ENCODE measurements at places on chromosomes 13 and 19.

DNA sequence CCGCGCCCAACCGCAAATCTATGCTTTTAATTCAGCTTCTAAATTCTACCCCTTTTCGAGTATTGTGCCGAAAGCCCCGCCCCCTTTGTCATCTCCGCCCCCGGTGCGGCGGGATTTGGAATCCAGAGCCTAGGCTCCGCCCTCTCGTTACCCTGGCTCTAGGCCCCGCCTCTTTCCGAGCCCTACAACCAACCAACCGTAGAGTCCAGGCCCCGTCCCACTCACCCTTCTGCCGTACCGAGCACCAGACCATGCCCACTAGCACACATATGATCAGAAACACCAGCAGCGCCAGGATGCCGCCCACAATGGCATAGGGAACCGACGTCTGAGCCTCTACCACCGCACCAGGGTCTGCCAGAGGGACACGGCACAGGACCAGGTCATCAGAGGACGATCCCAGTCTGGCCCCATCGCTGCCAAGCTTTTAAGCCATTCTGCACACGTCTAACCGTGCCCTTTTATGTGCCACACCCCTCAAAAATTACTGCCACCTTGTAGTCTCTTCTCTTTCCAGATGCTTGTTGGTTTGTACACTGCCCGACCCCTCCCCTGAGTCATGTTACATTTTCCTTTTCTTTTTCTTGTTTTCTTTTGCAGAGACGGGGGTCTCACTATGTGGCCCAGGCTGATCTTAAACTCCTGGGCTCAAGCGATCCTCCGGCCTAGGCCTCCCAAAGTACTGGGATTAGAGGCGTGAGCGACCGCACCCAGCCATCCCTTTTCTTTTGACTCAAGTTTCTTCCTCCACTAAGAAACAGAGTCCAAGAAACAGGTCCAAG is 4.7 kb upstream of the ZNF428 start:
- no peaks in the 10 kb centered on the region for H3K27me3 ChIP-seq
- H3K27ac ChIP-seq = no peak overlapping the region
- DNase-seq = peak; percentile 4

DNA sequence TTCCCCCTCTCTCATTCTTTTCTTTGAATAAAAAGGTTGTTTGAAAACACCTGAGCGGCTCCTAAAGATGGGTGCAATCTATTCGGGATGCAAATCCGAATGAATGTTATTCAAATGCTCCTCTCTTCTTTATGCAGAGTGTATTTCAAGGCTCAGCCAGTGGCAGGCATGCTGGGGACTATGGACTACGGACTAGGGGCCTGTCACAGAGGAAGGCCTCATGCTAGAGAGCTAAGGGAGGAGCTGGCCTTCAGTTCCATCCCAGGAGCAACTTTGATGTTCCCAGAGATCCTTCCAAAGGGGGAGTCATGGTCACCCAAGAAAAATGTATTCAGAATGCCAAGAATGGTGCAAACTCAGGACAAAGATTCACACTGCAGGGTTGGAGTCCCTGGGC is 9.3 kb downstream of the ALOX5AP start:
- H3K4me3 ChIP-seq = no peak overlapping the region
- peaks cover 39% of the 10 kb centered on the region for H3K4me1 ChIP-seq
- no peak overlapping the region for H3K27ac ChIP-seq
- no peak for DNase-seq
- no peaks in the 10 kb centered on the region for H3K36me3 ChIP-seq
- no peaks in the 10 kb centered on the region for H3K27me3 ChIP-seq

DNA sequence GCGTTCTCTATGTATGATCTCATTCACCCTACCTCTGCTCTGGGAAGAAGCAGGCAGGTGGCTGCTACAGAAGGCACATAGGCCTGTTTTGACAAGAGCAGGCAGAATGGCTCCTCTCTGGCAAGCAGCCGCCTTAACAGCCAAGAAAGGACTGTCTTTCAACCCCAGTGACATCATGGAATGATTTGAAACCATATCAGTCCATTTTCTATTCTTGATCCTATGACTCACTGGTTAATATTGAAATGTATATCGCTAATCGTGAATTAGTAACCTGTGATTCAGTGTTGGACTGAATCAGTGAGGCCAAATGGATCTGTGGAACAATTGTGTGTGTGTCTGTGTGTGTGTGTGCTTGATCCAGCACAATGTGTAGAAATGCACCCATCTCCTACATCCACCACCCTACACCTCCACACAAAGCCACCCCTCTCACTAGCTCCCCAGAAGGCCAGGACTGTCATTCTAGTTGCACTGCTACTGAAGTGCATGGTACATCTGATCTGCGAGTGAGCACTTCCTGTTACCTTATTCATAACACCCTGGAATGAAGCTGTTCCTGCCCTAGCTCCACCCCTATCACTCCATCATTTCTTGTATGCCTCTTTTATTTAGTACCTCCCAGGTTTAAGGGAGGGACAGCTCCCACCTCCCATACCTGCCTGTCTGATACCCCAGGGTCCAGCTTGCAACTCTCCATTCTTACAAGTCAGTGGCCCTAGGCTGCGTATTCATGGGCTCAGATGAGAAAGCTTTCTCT is 460.0 kb downstream of the FOXO1 start:
- no peak overlapping the region for H3K4me3 ChIP-seq
- H3K36me3 ChIP-seq = no peaks in the 10 kb centered on the region
- H3K27ac ChIP-seq = no peak overlapping the region
- H3K4me1 ChIP-seq = peaks cover 14% of the 10 kb centered on the region
- H3K27me3 ChIP-seq = peaks cover 2% of the 10 kb centered on the region

DNA sequence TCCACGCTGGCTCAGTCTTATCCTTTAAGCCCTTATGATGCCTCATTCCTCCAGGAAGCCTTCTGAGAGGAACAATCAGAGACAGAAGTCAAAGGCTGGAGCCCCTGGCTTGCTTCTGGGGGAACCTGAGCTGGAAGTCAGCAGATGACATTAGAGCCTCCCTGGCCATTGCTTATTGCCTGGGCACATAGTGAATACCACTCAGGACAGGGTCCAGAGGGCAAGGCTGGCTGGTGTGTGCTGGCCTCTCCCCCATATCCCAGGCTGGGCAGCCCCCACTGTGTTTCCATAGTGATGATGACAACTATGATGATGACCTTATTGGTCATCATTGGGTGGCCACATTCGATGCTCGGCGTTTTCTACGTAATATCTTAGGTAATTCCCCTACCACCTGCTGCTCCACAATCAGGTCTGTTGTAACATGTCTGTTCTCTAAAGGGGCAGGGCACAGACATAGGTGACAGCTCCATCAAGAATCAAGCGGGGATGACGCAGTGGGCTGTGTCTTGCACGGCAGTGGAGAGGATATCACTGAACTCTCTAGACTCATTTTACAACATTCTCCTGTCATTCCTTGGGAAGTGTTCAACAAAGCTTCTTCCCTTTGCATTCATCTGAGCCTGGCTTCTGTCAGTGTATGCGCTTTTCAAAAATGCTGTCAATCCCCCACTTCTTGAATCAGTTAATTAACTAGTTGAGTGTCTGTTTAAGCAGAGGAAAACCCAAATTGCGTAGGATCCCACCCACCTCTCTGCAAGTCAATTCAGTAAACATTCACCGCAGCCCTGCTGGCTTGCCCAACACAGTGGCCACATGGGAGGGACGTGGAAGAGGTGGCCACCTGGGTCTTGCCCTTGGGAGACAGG is 89.4 kb upstream of the TSHZ3 start:
- H3K27me3 ChIP-seq = no peaks in the 10 kb centered on the region
- no peak for DNase-seq
- no peak overlapping the region for H3K4me3 ChIP-seq
- H3K36me3 ChIP-seq = no peaks in the 10 kb centered on the region
- no peak overlapping the region for H3K27ac ChIP-seq

DNA sequence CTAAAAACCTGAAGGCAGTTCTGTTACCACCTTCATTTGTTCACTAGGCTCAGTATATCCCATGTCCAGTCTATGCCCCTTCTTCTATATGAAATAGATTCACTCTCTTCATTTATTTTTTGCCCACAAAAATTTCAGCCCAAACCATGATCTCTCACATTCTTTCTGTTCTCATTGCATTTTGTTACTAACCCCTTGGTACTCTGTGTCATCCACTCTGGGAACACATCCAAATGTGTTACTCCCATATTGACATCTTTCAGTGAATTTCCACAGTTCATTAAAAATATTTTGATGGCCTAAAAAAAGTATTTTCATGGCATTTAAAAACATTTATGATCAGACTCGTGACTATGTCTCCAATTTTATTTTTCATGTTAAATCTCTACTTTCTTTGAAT is 378.9 kb downstream of the SLITRK1 start:
- no peaks in the 10 kb centered on the region for H3K36me3 ChIP-seq
- H3K4me1 ChIP-seq = peaks cover 8% of the 10 kb centered on the region
- no peak for DNase-seq

GRCh38 chr13:25632166-25632888 is 260.6 kb downstream of the ATP8A2 start:
- no peaks in the 10 kb centered on the region for H3K4me1 ChIP-seq
- no peak overlapping the region for H3K4me3 ChIP-seq
- H3K27ac ChIP-seq = no peak overlapping the region

GRCh38 chr13:32060401-32060878 is 28.9 kb downstream of the FRY start:
- H3K4me1 ChIP-seq = no peaks in the 10 kb centered on the region
- H3K27me3 ChIP-seq = no peaks in the 10 kb centered on the region
- no peak overlapping the region for H3K4me3 ChIP-seq
- H3K36me3 ChIP-seq = no peaks in the 10 kb centered on the region

GRCh38 chr13:109669234-109669612 is 117.2 kb downstream of the IRS2 start:
- no peaks in the 10 kb centered on the region for H3K27me3 ChIP-seq
- no peaks in the 10 kb centered on the region for H3K36me3 ChIP-seq

GRCh38 chr13:106373989-106374572 is 161.4 kb downstream of the EFNB2 start:
- no peaks in the 10 kb centered on the region for H3K27me3 ChIP-seq
- H3K4me3 ChIP-seq = no peak overlapping the region
- no peak overlapping the region for H3K27ac ChIP-seq
- H3K4me1 ChIP-seq = peaks cover 43% of the 10 kb centered on the region
- no peaks in the 10 kb centered on the region for H3K36me3 ChIP-seq
- DNase-seq = no peak

DNA sequence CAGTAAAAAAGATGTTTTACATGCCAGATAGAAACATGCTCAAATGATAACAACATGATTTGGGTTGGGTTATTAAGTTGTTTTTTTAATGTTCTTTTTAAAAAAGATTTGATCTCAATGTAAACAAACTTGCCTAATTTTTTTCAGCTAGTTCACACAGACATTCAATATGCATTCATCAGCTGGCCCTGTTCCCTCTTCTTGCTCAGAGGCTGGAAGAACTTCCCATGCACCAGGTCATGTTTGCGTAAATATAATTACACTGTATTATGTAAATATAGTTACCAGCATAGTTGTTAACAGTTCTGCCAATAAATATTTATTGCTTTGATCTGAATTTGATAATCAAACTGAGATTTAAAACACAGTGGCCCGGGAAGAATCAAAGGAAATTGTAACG is 70.6 kb downstream of the ATP11A start:
- H3K4me1 ChIP-seq = no peaks in the 10 kb centered on the region
- H3K27me3 ChIP-seq = no peaks in the 10 kb centered on the region
- no peak overlapping the region for H3K27ac ChIP-seq
- H3K36me3 ChIP-seq = no peaks in the 10 kb centered on the region

DNA sequence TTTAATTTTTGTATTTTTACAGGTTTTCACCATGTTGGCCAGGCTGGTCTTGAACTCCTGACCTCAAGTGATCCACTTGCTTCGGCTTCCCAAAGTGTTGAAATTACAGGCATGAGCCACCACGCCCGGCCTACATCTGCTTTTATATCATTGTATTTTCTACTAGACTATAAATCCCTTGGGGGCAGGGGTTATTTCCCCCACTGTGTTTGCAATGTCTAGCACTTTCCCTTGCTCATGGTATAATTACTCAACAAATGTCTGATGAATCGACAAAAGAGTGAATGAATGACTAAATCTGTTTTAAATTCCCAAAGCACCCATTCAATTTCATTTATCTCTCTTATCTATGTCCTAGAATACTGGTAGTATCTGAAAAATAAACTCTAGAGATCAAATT is 244.5 kb upstream of the CSNK1A1L start:
- H3K4me3 ChIP-seq = no peak overlapping the region
- no peaks in the 10 kb centered on the region for H3K4me1 ChIP-seq
- no peak for DNase-seq
- no peak overlapping the region for H3K27ac ChIP-seq

DNA sequence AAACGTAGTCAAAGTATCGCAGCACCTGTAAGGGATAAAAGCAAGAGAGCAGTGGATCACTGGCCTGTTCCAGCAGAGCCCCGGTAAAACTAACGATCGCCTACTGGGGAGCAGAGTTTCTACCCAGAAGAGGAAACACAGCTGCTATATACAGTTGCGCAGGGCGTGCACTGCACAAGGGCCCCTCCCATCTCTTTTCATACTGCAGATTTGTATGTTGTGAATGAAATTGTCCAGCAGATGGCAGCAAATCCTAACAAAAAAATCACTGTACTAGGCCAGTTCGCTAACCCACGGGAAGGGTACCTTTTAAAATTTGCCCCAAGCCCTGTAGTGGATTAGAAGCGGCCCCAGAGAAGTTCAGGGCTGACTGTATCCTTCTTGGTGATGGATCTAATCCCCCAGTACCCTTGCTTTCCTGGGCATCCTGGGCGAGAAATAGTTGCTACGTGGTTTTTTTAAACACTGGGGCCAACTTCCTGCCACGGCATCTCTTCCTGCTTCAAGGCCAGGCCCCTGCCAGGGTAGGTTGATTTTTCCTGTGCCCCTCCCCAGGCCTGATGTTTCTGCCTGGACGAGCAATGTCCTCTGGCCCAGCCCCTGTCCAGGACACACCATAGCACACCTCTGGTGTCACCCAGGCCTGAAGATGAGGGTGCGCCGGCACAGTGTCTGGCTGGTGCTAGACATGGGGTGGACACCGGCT is 127.0 kb downstream of the IER2 start:
- H3K4me1 ChIP-seq = no peaks in the 10 kb centered on the region
- H3K27ac ChIP-seq = no peak overlapping the region
- H3K27me3 ChIP-seq = no peaks in the 10 kb centered on the region
- no peaks in the 10 kb centered on the region for H3K36me3 ChIP-seq
- no peak overlapping the region for H3K4me3 ChIP-seq
- no peak for DNase-seq

GRCh38 chr13:32265726-32266125 is 49.4 kb downstream of the ZAR1L start:
- peaks cover 12% of the 10 kb centered on the region for H3K36me3 ChIP-seq
- peaks cover 7% of the 10 kb centered on the region for H3K4me1 ChIP-seq

DNA sequence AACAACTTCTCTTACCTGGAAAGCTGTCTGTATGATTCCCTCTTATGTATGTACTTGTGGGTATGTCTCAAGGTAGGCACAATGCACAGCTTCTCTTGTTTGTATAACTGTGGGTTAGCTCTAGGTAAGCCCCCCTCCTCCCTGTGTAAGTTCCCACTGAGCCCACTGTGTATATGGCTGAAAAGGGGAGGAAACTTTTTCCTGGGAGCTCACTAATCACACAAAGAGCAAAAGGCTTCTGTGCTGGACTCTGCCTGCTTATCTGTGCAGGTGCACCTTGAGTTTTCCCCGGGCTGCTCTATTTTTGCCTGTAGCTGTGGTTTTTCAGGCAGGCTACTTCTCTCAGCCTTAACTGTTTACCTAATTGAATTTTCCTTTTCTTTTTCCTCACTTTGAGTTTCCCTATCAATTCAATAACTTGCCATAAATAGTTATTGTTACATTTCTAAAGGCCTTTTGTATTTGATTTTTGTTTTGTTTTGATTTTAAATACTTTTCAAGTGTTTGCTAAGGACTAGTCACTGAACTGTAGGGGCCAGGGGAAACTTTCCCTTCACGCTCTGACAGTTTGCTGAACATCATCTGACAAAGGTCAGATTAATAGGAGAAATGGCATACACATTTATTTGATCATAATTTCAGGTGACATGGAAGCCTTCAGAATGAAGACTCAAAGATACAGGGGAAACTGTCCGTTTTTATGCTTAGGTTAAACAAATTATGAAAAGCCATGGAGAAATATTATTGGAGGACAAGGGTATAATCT is 423.5 kb upstream of the ATXN8OS start:
- no peak for DNase-seq
- H3K27ac ChIP-seq = no peak overlapping the region
- H3K4me3 ChIP-seq = no peak overlapping the region
- H3K36me3 ChIP-seq = no peaks in the 10 kb centered on the region
